H1 (cell line): ENCODE measurements at places on chromosomes 2 and 18. TPM values are rescaled to one million over a fixed set of nuclear protein-coding genes. Genes with fewer than 3 reads are reported as not detected.

DNA sequence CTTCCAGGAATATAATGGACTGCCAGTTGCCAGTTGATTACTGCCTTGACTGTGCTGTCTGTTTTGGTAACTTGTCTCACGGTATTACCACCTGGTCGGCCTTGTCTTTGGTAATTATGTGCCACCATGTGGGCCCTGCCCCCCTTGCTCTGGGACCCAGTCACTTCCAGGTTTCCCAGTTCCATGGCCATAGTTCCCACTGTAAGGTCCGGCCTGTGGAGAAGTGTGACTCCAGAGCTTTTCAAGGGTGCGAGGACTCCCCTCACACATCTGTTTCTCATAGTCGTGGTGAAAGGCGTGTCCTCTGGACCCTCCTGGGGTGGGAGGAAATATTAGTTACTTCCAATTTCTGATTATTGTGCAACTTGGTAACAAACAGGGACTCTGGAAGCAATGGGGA is 150.5 kb downstream of the SEPTIN10 start:
- no peaks in the 10 kb centered on the region for H3K36me3 ChIP-seq
- H3K4me1 ChIP-seq: no peaks in the 10 kb centered on the region
- H3K4me3 ChIP-seq: no peak overlapping the region
- no peaks in the 10 kb centered on the region for H3K27me3 ChIP-seq

- no peaks in the 10 kb centered on the region for H3K4me1 ChIP-seq
- no peaks in the 10 kb centered on the region for H3K27me3 ChIP-seq
- H3K4me3 ChIP-seq: no peak overlapping the region
- H3K36me3 ChIP-seq: peaks cover 11% of the 10 kb centered on the region
Observed at GRCh38 chr18:23459530-23459921, 6.4 kb downstream of the RIOK3 start.

DNA sequence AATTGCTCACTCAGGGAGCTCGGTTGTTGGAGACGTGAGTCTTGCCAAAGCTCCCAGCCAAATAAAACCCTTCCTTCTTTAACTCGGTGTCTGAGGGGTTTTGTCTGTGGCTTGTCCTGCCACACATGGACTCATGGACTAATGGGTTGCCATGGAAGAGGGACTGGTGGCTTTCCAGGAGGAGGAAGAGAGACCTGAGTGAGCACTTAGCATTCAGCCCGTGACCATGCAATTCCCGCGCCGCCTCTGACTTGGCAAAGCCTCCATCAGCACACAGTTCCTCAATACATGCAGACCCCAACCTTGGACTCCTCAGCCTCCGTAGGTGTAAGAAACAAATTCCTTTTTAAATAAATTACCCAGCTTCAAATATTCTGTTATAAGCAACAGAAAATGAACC is 57.3 kb upstream of the TMEM18 start:
- H3K4me3 ChIP-seq: no peak overlapping the region
- peaks cover 11% of the 10 kb centered on the region for H3K4me1 ChIP-seq

Gene AOX1
- total RNA-seq: 4.9 and 5.6 TPM in 2 replicates

- H3K27ac ChIP-seq: no peak overlapping the region
- no peak for DNase-seq
- H3K4me3 ChIP-seq: no peak overlapping the region
- H3K4me1 ChIP-seq: peaks cover 3% of the 10 kb centered on the region
Observed at GRCh38 chr2:105142239-105142638, 99.3 kb upstream of the GPR45 start.

Gene GTF3C2
- 118 and 129 TPM in 2 replicates for total RNA-seq

- no peak for DNase-seq
- no peaks in the 10 kb centered on the region; the same call in 1 of the 2 replicates for H3K4me1 ChIP-seq
- H3K4me3 ChIP-seq: no peak overlapping the region
Observed at GRCh38 chr2:12429779-12430406, 286.8 kb upstream of the TRIB2 start.

DNA sequence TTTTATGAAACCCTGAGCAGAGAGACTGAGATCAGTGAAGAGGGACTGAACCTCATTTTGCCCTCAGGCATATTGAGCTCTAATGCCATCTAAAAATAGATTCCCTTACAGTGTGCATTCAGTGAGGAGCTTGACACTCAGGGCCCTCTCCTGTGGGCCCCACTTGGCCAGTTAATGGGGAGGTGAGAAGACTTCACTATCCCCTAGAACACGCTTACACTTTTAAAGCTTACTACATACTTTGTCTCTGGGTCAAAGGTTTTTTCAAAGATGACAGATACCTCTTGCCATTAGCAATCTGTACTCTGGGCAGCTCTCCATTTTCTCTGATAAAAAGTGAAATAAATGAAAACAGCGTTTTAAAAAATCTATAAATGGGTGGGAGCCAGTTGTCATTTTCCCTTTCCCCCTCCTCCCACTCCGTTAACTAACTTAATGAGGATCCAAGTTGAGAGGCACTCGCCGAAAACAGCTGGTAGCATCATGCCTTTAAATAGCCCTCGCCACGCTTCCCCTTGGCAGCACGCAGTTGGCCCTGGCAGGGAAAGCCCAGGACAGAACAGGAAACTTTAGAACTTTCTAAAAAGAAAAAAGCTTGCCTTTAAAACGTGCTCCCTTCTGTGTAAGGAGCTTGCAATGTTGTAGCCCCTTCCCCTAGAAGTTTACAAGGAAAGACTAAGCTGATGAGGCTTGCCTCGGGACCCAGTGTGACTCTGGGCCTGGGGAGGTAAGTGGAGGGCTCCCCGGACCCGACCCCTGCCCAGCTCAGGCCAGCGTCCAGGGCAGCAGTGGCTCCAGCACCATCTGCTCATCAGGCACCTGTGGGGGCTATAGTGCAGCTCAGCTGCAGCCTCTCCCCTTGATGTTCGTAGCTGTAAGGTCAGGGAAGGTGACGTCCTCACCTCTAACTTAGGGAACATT is 58.8 kb upstream of the FOSL2 start:
- no peaks in the 10 kb centered on the region for H3K36me3 ChIP-seq
- no peaks in the 10 kb centered on the region for H3K4me1 ChIP-seq
- no peak for DNase-seq
- no peak overlapping the region for H3K4me3 ChIP-seq

GRCh38 chr18:74154716-74155115 is 6.4 kb downstream of the TIMM21 start:
- H3K27ac ChIP-seq: no peak overlapping the region
- no peak for DNase-seq
- H3K36me3 ChIP-seq: peaks cover 27% of the 10 kb centered on the region
- no peak overlapping the region for H3K4me3 ChIP-seq

GRCh38 chr2:218831378-218831990 is at the start of gene PRKAG3:
Gene PRKAG3, minus strand, starts transcription at chr2:218831803.
- H3K4me3 ChIP-seq: no peak within 1 kb of the TSS
- DNase-seq: no peak
- no peak within 1 kb of the TSS for H3K27ac ChIP-seq
- no peaks in the 10 kb centered on the region for H3K27me3 ChIP-seq
- no peaks in the 10 kb centered on the region for H3K36me3 ChIP-seq
- H3K4me1 ChIP-seq: peaks cover 3% of the 10 kb centered on the region; the same call in 1 of the 2 replicates

DNA sequence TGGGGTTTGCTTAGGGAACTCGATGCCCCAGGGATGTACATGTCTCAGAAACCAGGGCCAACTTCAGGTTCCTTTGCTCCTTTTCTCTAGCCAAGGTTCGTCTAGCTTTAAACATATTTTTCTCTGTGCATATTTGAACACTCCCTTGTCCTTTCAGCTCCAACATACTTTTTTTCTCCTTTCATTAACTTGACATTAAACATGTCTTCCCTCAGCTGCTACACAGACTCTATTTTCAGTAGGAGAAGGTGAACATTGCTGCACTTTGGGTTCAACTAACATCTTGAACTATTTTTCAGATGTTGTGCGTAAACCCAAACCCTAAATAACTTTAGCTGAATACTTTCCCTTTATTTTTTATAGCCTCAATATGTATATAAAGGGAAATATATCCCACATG is 212.9 kb downstream of the MTX2 start:
- no peaks in the 10 kb centered on the region for H3K4me1 ChIP-seq
- no peak for DNase-seq
- no peak overlapping the region for H3K4me3 ChIP-seq

Gene IGFBP5
- 2.0 and 2.5 TPM in 2 replicates for total RNA-seq

Gene DPYSL5
- 16.3 and 16.4 TPM in 2 replicates for total RNA-seq

DNA sequence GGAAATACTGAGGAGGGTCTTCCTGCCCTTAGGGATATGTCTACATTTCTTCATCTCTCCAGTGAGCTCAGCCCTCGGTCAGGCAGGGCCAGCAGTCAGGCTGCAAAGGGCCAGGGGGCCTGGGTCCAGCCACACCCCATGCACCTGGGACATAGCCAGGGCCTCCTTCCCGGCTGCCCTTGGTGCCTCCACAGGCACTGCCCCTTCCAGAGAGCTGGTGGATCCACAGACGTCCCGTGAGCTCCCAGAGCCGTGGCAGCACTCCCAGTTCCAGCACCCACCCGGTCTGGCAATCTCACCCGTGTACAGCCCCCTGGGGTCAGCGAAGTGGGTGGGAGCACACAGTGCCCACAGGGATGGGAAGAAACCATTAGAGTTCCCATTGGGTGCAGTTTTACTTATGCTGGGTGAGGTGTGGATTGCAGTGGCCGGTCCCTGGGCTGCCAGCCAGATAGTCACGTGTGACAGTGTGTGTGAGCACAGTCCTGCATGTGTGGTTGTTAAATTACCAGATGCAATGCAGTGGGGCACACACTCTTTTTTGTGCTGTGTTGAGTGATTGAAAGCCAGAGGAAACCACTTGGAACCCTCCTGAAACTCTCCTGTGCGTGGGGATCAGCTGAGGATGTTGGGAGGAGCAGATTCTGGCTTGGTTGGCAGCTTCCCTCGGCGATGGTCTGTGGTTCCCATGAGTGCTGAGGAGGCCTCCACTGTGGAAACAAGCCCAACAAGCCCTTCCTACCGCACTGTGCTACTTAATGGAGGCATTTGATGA is 131.0 kb downstream of the SNTG2 start:
- H3K27me3 ChIP-seq: no peaks in the 10 kb centered on the region
- H3K27ac ChIP-seq: no peak overlapping the region
- H3K4me1 ChIP-seq: no peaks in the 10 kb centered on the region
- DNase-seq: no peak

DNA sequence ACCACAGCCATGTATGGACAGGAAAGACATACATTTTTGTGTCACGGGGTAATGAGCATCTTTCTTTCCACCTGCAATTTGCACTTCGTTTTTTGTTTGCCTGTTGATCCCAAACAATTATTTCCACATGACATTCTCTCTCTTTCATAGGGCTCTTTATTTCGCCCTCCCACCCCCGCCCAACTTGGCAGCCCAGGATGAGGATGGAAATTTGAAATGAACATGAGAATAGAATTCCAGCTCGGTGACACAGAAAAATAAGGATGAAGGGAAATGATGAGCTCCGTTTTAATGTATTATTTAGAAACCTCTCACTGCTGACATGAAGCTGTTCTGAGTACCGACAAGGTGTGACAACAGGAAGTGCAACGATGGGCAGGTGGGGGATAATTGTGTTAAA is 443.3 kb downstream of the SOCS6 start:
- no peak for DNase-seq
- no peaks in the 10 kb centered on the region for H3K4me1 ChIP-seq
- no peak overlapping the region for H3K27ac ChIP-seq
- no peaks in the 10 kb centered on the region for H3K36me3 ChIP-seq
- H3K4me3 ChIP-seq: no peak overlapping the region
